Amniotic epithelial cell (primary cell): ENCODE measurements at places on chromosomes 3 and 15.

GRCh38 chr15:85179700-85180099 is 198.0 kb downstream of the PDE8A start:
- no peak for DNase-seq

GRCh38 chr3:114081037-114081436 is 24.5 kb downstream of the QTRT2 start:
- no peak for DNase-seq

- DNase-seq, result no peak
Measured at GRCh38 chr3:139548801-139549200, 9.3 kb upstream of the RBP1 start.

- DNase-seq, result no peak
Measured at GRCh38 chr15:65837301-65838294, 31.7 kb upstream of the RAB11A start.

DNA sequence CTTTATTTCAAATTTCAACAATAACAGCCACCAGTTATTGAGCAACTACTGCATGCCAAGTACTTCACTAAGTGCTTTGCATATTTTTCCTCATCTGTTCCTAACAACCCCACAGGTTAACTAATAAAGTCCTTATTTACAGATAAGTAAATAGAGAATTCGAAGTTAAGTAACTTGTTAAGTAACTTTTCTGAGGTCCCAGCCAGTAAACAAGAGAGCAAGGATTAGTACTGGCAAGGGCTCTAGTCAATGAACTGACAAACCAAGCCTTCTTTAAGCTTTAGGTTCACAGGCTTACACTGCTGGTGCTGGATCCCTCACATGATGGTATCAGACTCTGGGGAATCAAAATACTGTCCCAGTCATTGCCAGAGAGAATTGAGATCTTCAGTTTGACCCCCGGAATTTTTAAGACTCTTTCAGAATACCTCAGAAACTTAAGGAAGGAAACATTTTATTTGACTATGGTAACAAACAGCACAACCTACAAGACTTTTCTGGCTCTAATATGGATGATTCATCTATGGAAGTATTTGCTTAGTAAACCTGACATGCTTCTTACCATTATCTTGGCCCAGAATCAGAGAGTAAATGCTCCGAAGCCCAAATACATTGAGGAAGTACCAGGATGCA is 16.5 kb downstream of the EMC3 start:
- DNase-seq, result peak; percentile 65

DNA sequence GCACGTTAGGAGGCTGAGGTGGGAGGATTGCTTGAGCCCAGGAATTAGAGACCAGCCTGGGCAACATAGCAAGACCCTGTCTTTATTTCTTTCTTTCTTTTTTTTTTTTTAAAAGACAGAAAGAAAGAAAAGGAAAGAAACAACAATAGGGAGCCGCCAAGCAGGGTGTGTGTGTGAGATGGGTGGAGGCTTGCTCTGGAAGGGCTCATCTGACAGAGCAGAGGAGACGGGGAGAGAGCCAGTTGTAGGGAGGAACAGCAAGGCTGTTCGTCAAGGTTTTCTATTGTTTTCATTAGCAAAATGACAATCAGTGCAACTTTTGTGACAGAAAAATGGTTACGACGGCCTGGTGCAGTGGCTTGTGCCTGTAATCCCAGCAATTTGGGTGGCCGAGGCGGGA is 69.3 kb downstream of the CDC25A start:
- DNase-seq, result no peak

DNA sequence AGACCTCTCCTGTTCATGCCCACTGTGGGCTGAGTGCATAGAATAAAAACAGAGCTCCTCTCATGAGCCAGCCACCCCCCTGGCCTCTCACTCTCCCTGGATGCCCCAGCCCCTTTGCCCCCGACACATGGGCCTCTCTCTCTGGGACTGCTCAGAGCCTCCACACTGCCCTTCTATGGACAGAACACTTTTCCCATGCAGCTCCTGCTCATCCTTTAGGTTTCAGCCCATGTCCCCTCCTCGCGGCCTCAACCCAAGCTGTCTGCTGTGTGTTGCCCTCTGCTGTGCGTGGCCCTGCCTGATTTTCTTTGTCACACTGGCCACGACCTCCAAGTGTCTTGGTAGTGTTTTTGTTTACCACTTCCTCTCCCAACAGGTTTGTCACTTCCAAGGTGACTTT is 20.7 kb upstream of the PRR23E start:
- DNase-seq, result no peak
